ENCODE measurements at places on chromosomes 12 and 14.

- no peak for DNase-seq
Measured at GRCh38 chr14:56273155-56273554, 154.9 kb downstream of the PELI2 start.

DNA sequence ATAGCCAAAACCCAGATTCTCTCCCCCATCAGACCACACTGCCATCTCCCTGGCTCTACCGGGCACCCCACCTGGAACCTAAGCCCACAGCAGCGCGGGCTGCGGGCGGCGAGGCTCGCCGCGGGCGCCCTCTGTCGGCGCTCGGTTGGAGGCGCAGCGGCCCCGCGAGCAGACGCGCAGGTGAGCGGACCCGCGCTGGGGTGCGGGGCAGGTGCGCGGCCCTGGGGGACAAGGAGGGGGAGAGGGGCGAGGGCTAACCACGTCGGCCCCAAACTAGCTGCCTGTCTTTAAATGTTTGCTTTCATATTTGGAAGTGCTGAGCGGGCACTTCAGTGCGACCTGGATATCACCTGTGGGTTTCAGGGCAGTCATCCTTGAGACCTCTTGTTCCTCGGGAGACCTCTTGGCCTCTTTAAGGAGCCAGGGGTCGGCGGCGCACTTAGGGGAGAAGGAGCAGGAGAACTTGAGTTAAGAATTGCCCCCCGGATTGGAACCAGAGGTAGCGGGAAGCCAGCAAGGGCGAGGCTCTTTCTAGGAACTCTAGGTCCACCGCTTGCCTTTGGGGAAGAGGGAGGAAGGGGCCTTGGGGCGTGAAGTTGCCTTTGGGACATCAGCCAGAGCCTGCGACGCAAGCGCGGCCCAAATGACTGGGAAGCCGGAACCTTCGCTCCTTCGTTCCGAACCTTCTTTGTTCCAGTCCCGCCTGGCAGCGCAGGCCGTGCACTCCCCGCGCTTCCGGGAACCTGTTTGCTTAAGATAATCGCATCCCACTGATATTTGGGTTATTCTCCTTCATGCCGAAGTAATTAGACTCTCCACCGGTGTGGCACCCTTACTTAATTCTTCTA, 78.7 kb downstream of the NEDD1 start:
- DNase-seq, result peak; percentile 73

DNA sequence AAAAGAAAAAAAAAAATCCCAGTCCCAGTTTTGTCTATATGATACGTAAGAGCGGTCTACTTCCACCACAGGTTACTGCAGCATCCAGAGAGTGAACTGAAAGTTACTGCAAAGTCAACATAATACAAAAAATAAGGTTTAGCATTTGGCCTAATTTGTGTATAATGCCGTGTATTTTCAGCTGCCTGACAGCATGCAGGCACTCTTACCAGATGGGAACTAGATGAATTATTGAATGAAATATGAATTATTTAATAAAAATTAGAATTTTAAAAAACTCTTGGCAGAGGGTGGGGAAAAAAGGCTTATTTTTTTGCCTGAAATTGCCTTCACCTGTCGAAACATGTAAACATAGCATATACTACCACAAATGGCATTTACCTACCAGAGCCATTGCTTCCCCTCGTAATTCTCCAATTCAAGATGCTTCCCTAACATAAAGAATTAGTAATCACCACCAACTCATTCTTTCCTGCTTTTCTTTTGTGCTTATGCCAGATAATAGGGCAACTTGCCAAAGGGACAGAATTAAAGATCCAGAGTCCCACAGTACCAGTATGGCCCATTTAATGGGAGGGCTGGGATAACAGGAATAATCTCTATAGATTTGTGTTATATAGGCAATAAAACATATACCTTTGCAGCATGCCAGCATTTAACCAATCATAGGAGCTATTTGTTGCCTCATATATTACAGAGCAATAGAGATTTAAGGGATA, 31.1 kb downstream of the ATF7 start:
- DNase-seq, result no peak

- no peak for DNase-seq
Measured at GRCh38 chr12:6084261-6084968, 40.1 kb downstream of the VWF start.

GRCh38 chr12:63944586-63945228, 100.2 kb downstream of the SRGAP1 start:
- DNase-seq, result no peak

- no peak for DNase-seq
Measured at GRCh38 chr12:101826766-101827368, 3.9 kb downstream of the GNPTAB start.

DNA sequence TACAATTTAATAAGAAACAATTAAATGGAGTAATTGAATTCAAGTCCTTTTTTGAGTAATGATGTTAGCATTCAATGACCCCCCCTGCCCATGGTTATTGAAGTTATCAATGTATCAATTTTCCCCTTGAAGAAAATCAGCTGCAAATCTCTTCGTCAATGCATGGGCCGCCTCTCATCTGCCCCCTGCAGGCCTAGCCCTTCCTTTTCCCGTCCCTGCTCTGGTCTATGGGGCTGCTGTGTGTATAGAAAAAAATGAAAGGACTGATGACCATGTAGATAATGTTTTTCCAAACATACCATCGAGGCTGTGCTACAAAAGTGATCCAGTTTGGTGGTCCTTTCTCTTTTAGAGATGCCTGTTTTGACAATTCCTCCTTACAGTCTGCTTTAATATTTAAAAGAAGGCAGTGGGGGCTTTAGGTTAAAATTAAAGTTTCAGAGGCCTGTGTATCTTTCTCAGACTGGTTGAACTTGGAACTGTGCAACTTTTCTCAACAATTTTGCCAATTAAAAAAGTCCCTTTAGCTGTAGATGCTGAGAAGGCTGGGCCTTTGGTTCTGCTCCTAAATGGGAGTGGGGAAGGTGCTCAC, 98.4 kb downstream of the APAF1 start:
- peak; percentile 9 for DNase-seq

DNA sequence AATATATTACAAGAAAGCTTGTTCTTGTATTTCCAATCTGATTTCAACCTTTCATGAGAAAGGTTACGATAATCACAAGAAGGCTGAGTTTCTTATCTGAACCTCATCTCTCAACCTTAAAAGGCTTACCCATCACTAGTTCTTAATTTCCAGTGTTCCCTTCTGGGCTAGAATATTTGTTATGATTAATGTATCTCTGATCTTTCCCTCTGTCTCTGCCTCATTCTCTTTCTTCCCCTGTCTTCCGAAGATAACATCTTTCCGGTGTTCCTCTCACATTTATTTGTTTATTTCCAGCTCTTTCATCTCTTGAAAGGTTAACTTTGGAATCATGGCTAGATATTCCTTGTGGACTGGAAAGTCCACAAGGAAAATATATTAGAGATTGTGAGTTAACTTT, 255.9 kb downstream of the SLC6A15 start:
- no peak for DNase-seq

- DNase-seq, result no peak
Measured at GRCh38 chr14:50051106-50051505, 65.3 kb downstream of the VCPKMT start.

- no peak for DNase-seq
Measured at GRCh38 chr12:65672441-65672840, 151.8 kb upstream of the HMGA2 start.

- DNase-seq, result no peak
Measured at GRCh38 chr12:98388126-98388525, 127.3 kb upstream of the TMPO start.

- no peak for DNase-seq
Measured at GRCh38 chr12:93737457-93738198, 60.5 kb downstream of the CRADD start.

DNA sequence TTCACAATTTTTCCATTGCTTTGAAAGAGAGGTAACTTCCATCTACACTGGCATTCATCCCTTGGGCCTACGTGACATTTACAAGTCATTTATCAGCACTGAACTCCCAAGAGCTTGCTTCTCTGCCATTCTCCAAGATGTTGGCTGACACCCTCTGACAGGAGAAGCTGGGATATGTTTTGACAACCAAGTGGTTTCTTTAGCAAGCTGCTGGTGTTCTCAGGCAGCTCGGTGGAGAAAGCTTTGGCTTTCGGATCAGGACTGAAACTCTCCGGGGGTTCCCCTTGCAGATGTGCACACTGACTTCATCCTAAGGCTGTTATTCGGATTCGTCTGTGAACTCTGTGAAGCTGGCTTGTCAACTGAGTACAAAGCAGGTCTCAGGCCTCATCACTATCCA, 15.7 kb downstream of the KCNA5 start:
- DNase-seq, result no peak
